ENCODE measurements at places on chromosomes 6 and 20. TPM values are rescaled to one million over a fixed set of nuclear protein-coding genes. Genes with fewer than 3 reads are reported as not detected.

- no peak overlapping the region for H3K4me3 ChIP-seq
- no peaks in the 10 kb centered on the region for H3K4me1 ChIP-seq
- no peak for DNase-seq
- H3K27me3 ChIP-seq = no peaks in the 10 kb centered on the region
Observed at GRCh38 chr20:43383026-43383795, 74.5 kb upstream of the SRSF6 start.

- no peak overlapping the region for H3K27ac ChIP-seq
- DNase-seq = peak; percentile 34
- no peaks in the 10 kb centered on the region for H3K4me1 ChIP-seq
- no peaks in the 10 kb centered on the region for H3K36me3 ChIP-seq
Observed at GRCh38 chr6:142679907-142680700, 264.9 kb downstream of the HIVEP2 start.

GRCh38 chr6:15148356-15148946 lies 97.4 kb upstream of the JARID2 start:
- H3K27ac ChIP-seq = no peak overlapping the region
- no peaks in the 10 kb centered on the region for H3K4me1 ChIP-seq
- H3K4me3 ChIP-seq = no peak overlapping the region
- no peaks in the 10 kb centered on the region for H3K36me3 ChIP-seq

- no peak overlapping the region for H3K4me3 ChIP-seq
- no peaks in the 10 kb centered on the region for H3K36me3 ChIP-seq
- peaks cover 8% of the 10 kb centered on the region for H3K4me1 ChIP-seq
Observed at GRCh38 chr6:146336191-146336590, 207.4 kb upstream of the RAB32 start.

GRCh38 chr6:84019842-84020211 lies 13.7 kb upstream of the MRAP2 start:
- no peaks in the 10 kb centered on the region for H3K4me1 ChIP-seq
- no peak overlapping the region for H3K4me3 ChIP-seq
- no peaks in the 10 kb centered on the region for H3K36me3 ChIP-seq
- H3K27me3 ChIP-seq = no peaks in the 10 kb centered on the region
- no peak overlapping the region for H3K27ac ChIP-seq

GRCh38 chr20:7151676-7152470 lies 384.4 kb downstream of the BMP2 start:
- H3K4me1 ChIP-seq = no peaks in the 10 kb centered on the region
- no peak for DNase-seq
- no peaks in the 10 kb centered on the region for H3K36me3 ChIP-seq
- no peak overlapping the region for H3K27ac ChIP-seq
- H3K27me3 ChIP-seq = no peaks in the 10 kb centered on the region
- H3K4me3 ChIP-seq = no peak overlapping the region

- DNase-seq = no peak
- H3K27me3 ChIP-seq = no peaks in the 10 kb centered on the region
- H3K4me1 ChIP-seq = peaks cover 23% of the 10 kb centered on the region
- H3K36me3 ChIP-seq = no peaks in the 10 kb centered on the region
- no peak overlapping the region for H3K27ac ChIP-seq
Observed at GRCh38 chr20:57695012-57695411, 14.8 kb downstream of the PMEPA1 start.

DNA sequence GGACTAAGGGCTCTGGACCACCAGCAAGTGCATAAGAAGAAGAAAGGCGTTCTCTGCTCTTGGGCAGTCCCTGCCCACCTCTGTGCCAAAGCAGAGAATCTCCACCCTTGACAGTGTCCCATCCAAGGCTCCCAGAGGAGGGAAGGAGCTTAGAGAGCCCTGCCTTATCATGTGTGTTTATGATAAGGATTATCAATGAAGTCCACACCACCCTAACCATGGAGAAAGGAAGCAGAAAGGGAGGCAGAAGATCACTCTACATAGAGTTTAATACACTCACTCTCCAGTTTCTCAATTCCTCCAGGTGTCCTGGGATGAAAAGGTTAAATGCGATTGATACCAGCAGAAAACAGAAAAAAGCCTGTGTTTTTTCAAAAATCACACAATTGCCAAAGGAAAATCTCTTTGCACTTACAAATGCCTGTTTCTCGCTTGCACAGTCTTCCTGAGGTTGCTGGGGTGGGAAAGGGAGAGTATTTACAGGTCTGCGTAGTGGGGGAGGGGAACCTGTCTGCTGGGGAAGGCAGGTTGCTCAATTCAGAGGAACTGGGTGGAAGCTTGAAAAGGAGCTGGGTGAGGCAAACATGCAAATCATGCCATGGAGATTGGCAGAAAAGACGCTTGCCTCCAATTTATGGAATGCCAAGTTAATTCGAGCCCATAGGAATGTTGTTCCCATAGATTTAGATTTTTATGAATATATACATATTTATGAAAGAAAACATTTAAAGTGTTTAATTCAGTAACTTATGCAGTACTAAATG lies 104.0 kb downstream of the EYA2 start:
- no peaks in the 10 kb centered on the region for H3K4me1 ChIP-seq
- no peak for DNase-seq
- no peaks in the 10 kb centered on the region for H3K36me3 ChIP-seq
- no peak overlapping the region for H3K27ac ChIP-seq

DNA sequence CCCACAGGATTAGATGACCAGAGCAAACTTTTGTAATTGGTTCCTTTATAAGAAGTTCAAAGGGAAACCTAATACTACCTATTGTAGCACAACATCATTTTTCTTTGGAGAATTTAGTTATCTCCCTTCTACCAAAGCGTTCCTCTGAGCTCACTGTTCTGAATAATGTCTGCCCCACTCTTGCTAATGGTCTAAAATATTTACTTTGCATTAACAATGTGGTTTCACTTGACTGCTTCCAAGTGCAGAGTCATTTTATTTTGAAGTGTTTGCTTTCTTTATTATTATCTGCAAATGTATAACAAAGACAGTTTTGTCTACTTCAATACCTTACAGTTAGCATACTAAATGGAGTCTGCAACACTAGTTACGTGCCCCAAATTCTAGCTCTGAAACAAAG lies 15.0 kb downstream of the TRAPPC3L start:
- H3K4me1 ChIP-seq = no peaks in the 10 kb centered on the region
- no peaks in the 10 kb centered on the region for H3K27me3 ChIP-seq
- H3K36me3 ChIP-seq = no peaks in the 10 kb centered on the region
- H3K4me3 ChIP-seq = no peak overlapping the region

GRCh38 chr6:157656437-157656997 lies 166.5 kb upstream of the SNX9 start:
- no peak overlapping the region for H3K4me3 ChIP-seq
- no peaks in the 10 kb centered on the region for H3K27me3 ChIP-seq
- H3K36me3 ChIP-seq = no peaks in the 10 kb centered on the region
- H3K4me1 ChIP-seq = no peaks in the 10 kb centered on the region
- H3K27ac ChIP-seq = no peak overlapping the region

Gene PMEPA1
- total RNA-seq = 8.9 TPM

Gene CGAS
- total RNA-seq = 0.60 TPM
